CD14-positive monocyte (primary cell): ENCODE measurements at places on chromosomes 3 and 15. TPM values are rescaled to one million over a fixed set of nuclear protein-coding genes. Genes with fewer than 3 reads are reported as not detected.
A peak's percentile ranks its signal among the peaks of the same experiment; 100 is the strongest.

WDR72 gene
- not detected for polyA plus RNA-seq

CHCHD4 gene
- 4.7 and 6.5 TPM in 2 replicates for polyA plus RNA-seq

DNA sequence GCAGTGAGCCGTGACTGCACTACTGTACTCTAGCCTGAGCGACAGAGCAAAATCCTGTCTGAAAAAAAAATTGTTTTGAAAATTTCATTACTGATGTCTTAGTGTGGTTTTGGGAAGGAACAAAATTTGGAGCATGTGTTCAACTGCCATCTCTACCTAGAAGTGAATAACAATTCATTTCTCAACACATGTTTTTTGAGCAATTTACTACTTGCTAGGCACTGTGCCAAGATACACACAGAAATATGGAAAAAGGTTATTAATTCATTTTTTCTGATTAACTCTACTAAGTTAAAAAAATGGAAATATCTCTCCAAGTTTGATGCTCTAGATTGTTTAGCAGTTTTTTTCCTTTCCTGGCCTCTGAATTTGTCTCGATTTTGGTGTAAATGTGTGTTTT, 5.2 kb upstream of the TCF12 start:
- no peaks in the 10 kb centered on the region for H3K36me3 ChIP-seq
- no peak overlapping the region for H3K27ac ChIP-seq
- H3K4me1 ChIP-seq: peaks cover 16% of the 10 kb centered on the region
- H3K4me3 ChIP-seq: no peak overlapping the region
- no peak for DNase-seq

- no peak overlapping the region for H3K27ac ChIP-seq
- peak; percentile 68 for DNase-seq
- H3K36me3 ChIP-seq: no peaks in the 10 kb centered on the region
- H3K4me3 ChIP-seq: no peak overlapping the region
These were observed 15.4 kb upstream of the CSPG4 start for GRCh38 chr15:75727851-75728715.

DNA sequence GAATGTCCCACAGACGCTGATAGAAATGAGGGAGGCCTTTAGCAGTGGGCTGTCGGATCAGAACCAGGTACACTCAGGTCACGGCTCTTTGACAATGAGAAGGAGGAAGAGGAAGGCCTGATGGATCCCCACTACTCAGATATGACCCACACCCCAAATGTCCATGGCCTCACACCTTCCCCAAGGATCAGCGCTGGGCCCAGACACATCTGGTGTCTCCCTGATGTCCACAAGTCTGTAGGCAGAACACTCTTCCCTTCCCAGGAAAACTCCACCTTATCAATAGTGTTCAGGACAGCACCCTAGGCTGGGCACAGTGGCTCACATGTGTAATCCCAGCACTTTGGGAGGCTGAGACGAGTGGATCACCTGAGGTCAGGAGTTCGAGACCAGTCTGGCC, 33.3 kb upstream of the SFMBT1 start:
- H3K36me3 ChIP-seq: no peaks in the 10 kb centered on the region
- H3K4me3 ChIP-seq: no peak overlapping the region
- H3K27ac ChIP-seq: no peak overlapping the region
- no peaks in the 10 kb centered on the region for H3K27me3 ChIP-seq
- H3K4me1 ChIP-seq: peaks cover 3% of the 10 kb centered on the region
- no peak for DNase-seq

- peaks cover 32% of the 10 kb centered on the region for H3K4me1 ChIP-seq
- H3K27me3 ChIP-seq: no peaks in the 10 kb centered on the region
- no peak overlapping the region for H3K27ac ChIP-seq
- peaks cover 17% of the 10 kb centered on the region for H3K36me3 ChIP-seq
- DNase-seq: no peak
These were observed 11.7 kb downstream of the ABCC5 start for GRCh38 chr3:184005941-184006507.

- H3K27ac ChIP-seq: no peak overlapping the region
- H3K36me3 ChIP-seq: no peaks in the 10 kb centered on the region
- peaks cover 5% of the 10 kb centered on the region for H3K4me1 ChIP-seq
- H3K4me3 ChIP-seq: peak overlapping the region; percentile 57
These were observed 26.2 kb downstream of the DRD3 start for GRCh38 chr3:114152519-114153151.

- no peak for DNase-seq
- no peaks in the 10 kb centered on the region for H3K27me3 ChIP-seq
- no peak overlapping the region for H3K27ac ChIP-seq
- no peaks in the 10 kb centered on the region for H3K36me3 ChIP-seq
- H3K4me3 ChIP-seq: no peak overlapping the region
- H3K4me1 ChIP-seq: no peaks in the 10 kb centered on the region
These were observed 76.1 kb downstream of the UBP1 start for GRCh38 chr3:33364060-33364459.
